ENCODE measurements at places on chromosomes 1 and 21.
A peak's percentile ranks its signal among the peaks of the same experiment; 100 is the strongest.

DNA sequence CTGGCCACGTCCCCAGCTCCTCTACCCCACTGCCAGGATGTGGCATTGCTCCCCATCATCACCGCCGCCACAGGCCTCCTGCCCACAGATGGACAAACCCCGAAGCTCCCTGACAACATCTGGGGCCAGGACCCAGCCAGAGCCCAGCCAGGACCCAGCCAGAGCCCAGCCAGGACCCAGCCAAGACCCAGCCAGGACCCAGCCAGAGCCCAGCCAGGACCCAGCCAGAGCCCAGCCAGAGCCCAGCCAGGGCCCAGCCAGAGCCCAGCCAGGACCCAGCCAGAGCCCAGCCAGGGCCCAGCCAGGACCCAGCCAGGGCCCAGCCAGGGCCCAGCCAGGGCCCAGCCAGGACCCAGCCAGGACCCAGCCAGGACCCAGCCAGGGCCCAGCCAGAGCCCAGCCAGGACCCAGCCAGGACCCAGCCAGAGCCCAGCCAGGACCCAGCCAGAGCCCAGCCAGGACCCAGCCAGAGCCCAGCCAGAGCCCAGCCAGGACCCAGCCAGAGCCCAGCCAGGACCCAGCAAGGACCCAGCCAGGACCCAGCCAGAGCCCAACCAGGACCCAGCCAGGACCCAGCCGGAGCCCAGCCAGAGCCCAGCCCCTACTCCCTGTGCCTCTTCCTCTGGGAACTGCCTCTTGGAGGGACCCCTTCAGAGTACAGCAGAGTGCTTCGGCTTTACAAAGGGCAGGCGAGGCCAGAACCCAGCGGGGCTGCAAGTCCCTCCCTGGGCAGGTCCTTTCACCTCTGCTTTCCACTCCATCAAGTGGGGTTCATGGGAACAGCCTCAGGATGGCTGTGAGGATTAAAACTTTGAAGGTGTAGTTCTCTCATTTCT, 43.7 kb downstream of the DISP3 start:
- no peak for DNase-seq

DNA sequence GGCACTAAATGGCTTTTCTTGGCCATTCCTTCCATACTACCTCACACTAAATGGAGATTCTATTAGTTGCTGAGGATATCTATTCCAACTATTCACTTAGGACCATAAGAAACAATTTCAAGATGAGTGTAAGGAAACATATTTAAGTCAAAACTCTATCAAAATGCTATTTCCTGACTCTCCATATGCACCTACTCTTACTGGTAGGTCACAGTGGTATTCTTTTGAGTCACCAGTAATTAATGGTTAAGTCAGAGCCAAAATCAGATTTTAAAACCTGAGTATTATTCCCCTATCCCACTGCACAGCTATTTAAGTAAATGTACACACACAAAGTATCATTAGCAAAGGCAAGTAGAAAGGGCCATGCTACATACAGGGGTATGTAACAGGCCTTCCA, 50.3 kb downstream of the ARID4B start:
- DNase-seq, result no peak

DNA sequence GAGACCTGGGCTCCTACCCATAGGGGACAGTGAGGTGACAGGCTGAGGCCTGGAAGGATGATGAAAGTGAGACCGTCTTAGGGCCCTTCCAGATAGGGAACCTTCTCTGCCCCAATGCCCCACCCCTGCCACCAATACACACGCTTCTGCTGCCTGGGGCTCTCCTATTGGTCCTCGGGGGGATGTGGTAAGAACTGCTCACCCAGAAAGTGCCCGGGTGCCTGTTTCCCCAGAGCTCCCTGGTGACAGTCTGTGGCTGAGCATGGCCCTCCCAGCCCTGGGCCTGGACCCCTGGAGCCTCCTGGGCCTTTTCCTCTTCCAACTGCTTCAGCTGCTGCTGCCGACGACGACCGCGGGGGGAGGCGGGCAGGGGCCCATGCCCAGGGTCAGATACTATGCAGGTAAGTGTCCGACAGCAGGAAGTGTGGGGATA, 948 bp downstream of the SEMA4A start:
- DNase-seq, result no peak

DNA sequence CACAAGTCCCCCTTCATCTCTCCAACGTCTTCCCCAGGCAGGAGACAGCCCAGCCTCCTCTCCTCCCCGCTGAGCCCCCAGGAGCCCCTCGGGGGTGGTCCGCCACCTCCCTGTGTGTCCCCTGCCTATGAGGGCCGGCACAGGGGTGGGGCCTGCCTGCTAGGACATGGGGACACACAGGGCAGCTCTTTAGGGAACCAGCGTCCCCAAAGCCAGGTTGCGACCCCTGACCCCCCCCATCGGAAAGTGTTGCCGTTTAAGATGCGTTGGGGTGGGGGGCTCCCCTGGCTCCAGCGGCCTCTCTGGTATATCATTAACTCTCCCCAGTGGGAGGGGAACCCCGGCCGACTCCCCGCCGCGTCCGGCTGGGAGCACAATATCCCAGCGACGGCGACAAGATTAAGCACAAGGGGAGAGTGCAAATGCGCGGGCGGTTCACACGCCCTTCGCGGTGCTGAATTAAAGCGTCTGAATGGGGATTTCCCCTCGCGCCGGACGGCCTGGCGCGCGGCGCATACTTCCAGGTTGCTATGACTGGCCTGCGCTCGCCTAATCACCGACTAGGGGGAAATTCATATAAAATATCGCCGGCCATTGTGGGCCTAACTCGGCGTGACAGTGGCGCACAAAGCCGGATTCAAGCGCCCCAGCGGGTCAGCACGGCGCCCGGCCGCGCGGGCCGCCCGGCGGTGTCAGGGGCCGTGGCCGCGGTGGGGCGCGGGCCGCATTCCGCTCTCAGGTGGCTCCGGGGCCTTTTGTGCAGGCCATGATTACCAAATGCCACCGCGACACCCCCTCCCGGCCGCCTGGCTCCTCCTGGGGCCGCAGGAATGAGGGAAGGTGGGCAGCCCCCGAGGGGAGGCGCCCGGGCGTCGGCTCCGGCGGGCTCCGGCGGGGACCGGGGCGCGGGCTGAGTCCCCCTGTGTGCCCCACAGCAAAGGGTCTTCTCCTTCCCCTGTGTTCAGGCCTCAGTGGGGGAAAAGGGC, 30.9 kb downstream of the WNT3A start:
- no peak for DNase-seq

DNA sequence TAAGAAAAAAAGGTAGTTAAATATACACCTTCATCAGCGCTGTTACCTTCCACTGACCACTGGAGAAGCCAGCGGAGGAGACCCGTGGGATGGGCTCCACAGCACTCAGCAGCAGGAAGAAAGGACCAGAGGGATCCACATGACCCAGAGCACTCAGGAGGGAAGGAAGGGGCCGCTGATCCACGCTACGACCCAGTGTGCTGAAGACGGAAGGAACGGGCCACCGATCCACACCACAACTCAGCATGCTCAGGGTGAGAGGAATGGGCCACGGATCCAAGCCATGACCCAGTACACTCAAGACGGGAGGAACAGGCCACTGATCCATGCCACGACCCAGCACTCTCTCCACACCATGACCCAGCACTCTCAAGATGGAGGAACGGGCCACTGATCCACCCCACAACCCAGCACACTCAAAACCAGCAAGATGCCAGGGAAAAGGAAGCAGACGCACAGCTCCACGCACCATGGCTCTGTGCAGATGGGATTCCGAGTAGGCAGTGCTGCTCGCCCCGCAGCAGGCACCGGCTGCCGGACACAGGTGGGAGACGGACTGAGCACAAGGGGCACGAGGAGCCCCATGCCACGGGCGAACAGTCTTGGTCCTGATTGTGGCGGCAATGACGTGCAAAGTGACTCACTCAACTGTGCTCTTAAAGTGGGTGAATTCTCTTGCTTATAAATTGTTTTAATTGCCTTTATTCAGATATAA, 8.7 kb downstream of the WRAP73 start:
- no peak for DNase-seq

DNA sequence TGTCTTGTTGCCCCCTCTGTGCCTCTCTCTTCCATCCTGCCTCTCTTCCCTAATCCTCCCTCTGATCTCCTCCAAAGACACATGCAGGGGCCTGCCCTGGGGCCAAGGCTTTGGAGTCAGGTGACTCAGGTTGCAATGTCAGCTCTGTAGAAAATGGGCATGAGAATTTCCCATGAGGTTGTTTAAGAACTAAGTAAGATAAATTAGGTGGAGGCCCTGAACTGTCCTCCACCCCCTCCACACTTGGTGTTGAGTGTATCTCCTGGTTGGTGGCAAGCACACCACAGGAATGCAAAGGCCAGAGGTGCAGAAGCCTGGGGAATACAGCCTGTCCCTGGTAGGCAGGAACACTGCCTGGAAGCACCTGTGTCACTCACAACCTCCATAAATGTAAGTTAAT, 63.9 kb upstream of the GRIK3 start:
- no peak for DNase-seq

GRCh38 chr21:33691945-33692603, 49.8 kb downstream of the ITSN1 start:
- DNase-seq, result no peak

DNA sequence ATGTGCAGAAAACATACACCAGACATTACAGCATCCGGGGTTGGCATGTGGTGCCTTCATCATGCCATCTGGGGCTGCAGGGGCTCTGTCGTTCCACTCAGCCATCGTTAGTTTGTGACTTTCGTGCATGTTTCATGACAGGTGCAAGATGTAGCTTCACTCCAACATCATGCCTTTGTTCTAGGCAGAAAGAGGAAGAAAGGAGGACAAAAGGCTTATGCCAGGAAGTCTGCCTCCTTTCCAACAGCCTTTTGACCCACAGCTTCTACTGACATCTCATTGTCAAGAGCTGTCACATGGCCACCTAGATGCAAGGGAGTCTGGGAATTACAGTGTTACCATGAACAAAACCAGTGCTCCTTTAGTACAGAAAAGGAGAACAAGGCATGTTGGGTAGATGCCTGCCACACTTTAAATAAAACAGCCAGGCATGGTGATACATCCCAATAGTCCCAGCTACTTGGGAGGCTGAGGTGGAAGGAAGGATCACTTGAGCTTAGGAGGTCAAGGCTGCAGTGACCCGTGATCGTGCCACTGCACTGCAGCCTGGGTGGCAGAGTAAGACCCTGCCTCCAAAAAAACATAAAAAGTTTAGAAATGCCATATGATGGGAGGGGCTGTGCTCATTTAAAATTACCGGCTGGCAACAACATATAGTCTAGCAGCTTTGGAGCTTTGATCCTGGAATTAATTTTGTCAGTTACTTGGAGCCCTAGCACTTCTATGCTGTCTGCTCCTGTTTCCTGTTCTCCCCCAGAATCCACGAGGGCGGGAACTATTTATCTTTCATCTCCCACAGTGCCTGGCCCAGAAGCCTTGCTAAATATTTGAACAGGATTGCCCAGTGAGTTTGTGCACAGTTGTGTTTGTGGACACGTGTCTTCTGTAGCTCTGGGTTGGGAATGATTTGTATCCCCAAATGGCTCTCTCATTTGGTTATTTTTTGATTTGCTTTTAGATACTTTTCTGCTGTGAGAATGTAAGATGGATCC, 7.4 kb downstream of the DOP1B start:
- no peak for DNase-seq

DNA sequence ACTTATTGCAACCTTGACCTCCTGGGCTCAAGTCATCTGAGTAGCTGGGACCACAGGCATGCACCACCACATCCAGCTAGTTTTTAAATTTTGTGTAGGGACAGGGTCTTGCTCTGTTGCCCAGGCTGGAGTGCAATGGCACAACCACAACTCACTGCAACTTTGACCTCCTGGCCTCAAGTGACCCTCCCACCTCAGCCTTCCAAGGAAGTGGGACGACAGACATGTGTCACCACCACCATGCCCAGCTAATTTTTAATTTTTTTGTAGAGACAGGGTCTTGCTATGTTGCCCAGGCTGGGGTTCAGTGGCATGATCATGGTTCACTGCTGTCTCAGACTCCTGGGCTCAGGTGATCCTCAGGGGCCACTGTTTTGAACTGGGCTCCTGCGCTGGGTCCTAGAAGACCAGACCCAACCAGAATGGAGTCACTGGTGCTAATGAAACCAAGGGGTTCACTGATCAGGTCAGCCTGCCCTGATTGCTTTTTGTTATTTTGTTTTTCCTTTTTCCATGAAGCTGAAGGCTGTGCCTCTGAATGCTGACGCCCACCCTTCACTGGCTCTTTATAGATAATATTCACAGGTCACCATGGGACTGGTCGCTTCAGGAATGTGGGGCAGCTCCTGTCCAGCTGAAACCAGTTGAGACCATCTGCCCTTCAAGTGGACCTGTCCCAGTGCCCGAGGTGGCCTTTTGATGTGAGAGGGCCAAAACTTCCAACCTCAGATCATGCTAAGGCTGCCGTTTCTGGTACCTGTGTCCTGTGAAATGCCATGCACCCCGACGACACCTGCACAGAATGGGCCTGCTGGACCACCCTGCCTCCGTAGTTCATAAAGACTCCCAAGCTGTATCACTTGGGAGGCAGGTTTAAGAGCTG, 4.9 kb downstream of the TRIM17 start:
- no peak for DNase-seq

DNA sequence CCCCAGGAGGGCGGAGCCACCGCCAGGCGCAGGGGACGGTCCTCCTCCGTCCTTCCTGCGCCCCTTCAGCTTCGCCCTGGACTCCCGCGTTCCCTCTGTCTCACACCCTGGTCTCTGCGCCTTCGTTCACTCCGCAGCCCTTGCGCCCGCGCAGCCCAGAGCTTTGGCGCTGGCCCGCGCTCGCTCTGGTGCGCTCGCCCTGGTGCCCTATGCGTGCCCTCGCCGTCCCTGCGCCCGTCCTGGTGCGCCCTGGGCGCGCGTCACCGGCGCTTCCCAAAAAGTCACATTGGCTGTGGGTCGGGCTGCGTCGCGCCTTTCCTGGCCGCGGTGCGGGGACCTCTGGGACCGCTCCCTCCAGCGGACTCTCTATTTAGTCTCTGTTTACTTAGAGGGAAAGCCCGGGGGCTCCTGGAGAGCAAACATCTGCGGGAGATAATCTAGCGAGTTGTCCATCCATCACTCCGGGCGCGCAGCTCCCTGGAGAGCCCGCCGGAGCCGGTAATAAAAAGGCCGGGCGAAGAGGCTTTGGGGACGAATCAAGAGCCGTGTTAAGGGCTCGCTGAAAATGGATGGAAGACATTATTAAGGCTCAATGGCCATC, 178.6 kb downstream of the PRDM16 start:
- no peak for DNase-seq

GRCh38 chr21:34227386-34227852, 136.4 kb upstream of the KCNE2 start:
- DNase-seq, result no peak

DNA sequence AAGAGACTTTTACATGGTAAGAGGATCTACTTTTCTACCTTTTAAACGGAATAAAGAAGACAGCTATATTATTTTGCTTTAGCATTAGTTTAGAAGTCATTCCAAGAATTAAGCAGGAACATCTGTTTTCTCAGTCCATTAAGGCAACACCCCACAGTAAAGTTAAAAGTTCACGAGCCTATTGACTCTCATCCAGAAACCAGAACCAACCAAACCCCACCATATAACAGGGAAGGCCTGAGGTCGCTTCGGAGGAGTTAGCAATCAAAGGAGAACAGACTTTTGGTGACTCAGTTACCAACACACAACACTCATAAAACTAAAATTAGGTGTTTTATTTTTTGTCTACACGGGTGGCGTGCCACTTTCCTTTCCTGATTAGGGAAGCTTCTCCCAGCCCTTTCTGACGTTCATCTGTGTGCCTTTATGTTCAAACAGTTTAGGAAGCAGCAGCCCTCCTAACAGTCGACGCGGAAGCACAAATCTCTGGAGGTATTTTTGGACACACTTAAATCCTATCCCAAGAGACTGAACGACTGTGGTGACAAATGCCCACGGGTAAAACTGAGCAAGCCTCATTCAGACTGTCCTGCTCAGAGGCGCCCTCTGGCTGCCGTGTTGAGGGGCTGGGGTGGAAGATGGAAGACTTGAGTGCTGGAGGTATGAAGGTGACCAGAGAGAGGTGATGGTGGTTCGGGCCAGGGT, 8.6 kb upstream of the PLA2G2C start:
- DNase-seq, result peak; percentile 65

- DNase-seq, result no peak
These were observed 2.9 kb downstream of the WDR26 start for GRCh38 chr1:224431726-224432125.

Data from left ventricle myocardium inferior (tissue), 1 donor.